ENCODE measurements at places on chromosomes 16 and 17.
A peak's percentile ranks its signal among the peaks of the same experiment; 100 is the strongest.

- DNase-seq, result no peak
Measured at GRCh38 chr16:49854796-49855203, 1.1 kb downstream of the ZNF423 start.

DNA sequence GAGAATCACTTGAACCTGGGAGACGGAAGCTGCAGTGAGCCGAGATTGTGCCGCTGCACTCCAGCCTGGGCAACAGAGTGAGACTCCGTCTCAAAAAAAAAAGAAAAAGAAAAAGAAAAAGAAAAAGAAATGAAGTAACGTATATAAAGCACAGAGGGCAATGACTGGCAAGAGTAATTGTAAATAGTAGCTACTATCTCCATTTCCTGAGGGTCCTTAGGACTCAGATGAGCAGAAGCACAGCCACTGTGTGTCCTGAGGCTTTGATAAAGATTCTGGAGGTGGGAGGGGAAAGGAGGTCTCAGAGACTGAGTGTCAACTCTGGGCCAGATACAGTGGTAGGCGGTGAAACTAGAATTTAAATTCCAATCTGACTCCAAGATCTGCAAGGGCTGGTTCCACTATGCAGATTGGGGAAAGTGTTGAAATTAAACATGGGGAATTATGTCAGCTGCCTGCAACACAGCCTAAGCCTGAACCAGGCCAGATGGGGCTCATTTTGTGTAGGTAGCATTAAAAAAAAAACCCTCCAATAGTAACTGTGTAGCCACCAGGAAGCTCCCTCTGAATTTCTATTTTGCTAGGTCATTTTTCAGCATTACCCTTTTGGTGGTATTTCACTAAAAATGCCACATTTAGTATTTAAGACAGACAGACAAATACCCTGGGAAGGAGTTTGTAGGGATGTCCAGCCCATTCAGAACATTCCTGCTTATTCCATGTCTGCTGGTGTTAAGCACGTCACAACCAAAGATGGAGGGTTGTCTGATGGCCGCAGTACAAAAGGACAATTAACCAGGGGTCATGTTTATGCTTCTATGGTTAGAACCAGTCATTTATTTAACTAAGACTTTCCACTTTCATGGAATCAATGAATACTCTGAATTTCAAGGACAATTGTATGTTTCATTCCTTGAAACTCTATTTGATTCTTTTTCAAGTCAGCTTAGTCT is 46.1 kb downstream of the TBX4 start:
- no peak for DNase-seq

DNA sequence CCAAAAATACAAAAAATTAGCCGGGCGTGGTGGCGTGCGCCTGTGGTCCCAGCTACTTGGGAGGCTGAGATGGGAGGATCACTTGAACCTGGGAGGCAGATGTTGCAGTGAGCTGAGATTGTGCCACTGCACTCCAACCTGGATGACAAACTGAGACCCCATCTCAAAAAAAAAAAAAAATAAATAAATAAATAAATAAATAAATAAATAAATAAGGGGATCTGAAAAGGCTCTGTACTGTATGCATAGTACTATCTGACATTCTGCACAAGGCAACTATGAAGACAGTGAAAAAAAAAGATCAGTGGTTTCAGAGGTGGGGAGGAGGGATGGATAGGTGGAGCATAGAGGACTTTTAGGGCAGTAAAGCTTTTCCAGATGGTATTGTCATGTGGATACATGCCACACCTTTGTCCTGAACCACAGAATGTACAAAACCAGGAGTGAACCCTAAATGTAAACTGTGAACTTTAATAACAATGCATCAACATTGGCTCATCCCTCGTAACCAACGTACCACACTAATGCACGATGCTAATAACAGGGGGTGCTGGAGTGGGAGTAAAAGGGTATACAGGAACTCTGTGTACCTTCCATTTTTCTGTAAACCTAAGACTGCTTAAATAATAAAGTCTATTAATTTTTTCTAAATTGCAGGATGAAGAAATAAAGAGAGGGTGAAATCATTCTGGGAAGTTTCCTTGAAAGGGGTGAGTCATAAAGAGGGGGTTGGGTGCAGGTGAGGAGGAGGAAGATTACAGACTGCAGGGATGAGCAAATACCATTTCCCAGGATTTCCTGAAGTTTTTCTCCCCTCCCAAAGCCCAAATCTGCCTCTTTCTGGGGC is 155.8 kb upstream of the SDK2 start:
- DNase-seq, result no peak

- no peak for DNase-seq
Measured at GRCh38 chr16:72862090-72862489, 185.8 kb downstream of the ZFHX3 start.

GRCh38 chr17:81608605-81609004 is 28.3 kb downstream of the NPLOC4 start:
- no peak for DNase-seq

- no peak for DNase-seq
Measured at GRCh38 chr16:8374586-8375231, 215.6 kb downstream of the TMEM114 start.

DNA sequence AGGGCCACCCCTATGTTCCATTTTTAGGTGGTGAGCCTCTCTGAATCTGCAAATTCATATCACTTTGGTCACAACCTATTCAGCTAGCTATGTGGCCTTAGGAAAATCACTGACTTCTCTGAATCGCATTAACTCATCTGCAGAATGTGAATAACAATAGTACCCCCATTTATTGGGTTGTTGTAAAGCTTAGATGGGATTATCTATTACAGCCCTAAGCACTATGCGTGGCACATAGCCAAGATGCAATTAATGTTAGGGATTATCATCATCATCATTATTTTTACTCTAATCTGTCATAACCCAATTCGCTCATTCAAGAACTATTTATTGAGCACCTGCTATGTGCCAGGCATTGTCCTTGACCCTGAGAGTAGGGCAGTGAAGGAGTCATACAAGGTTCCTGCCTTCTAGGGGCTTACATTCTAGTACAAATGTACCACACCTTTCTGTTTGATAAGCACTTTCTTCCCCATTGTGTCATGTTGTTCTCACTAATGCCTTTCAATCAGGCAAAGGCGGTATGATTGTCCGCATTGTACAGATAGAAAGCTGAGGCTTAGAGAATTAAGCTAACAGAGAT is 38.5 kb downstream of the CHD9 start:
- DNase-seq, result no peak

GRCh38 chr16:28532940-28533647 is 5.7 kb downstream of the NUPR1 start:
- DNase-seq, result no peak

DNA sequence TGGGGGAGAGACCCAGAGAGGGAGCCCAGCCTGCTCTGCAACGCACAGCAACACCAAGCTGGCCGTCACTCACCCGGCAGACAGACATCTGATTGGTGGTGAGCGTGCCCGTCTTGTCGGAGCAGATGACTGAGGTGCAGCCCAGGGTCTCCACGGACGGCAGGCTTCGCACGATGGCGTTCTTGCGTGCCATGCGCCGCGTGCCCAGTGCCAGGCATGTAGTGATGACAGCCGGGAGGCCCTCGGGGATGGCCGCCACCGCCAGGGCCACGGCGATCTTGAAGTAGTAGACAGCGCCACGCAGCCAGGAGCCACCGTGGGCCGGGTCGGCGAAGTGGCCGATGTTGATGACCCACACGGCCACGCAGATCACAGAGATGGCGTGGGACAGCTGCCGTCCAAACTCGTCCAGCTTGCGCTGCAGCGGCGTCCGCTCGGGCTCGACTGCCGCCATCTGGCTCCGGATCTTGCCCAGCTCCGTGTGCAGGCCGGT is 16.9 kb downstream of the ATP2A3 start:
- DNase-seq, result no peak

DNA sequence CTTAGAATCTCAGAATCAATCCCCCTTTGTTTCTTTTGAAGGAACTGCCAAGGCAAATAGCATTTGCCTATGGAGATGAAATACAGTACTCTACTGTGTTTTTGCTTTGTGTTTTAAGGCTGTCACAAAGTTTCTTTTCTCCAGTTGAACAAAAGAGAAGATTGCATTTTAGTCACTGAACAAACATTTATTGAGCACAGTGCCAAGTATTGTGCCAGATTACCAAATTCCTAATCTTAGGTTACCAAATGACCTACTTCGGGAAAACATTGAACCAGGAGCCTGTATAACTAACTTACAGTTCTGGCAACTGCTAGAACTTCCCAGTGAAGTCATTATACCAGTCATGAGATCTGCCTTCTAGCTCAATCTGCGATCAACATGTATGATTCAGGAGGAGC is 3.0 kb upstream of the UBB start:
- DNase-seq, result no peak

DNA sequence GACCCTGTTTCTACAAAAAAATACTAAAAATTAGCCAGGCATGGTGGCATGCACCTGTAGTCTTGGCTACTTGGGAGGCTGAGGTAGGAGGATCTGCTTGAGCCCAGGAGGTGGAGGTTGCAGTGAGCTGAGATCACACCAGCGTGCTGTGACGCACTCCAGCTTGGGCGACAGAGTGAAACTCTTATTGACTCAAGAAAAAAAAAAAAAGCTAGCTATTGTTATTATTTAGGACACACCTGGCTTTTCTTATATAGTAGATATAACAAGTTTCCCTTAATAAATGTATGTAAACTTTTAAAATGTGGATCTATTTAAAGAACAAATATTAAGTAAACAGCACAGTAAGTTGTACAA is 1.8 kb downstream of the RABEP2 start:
- no peak for DNase-seq

DNA sequence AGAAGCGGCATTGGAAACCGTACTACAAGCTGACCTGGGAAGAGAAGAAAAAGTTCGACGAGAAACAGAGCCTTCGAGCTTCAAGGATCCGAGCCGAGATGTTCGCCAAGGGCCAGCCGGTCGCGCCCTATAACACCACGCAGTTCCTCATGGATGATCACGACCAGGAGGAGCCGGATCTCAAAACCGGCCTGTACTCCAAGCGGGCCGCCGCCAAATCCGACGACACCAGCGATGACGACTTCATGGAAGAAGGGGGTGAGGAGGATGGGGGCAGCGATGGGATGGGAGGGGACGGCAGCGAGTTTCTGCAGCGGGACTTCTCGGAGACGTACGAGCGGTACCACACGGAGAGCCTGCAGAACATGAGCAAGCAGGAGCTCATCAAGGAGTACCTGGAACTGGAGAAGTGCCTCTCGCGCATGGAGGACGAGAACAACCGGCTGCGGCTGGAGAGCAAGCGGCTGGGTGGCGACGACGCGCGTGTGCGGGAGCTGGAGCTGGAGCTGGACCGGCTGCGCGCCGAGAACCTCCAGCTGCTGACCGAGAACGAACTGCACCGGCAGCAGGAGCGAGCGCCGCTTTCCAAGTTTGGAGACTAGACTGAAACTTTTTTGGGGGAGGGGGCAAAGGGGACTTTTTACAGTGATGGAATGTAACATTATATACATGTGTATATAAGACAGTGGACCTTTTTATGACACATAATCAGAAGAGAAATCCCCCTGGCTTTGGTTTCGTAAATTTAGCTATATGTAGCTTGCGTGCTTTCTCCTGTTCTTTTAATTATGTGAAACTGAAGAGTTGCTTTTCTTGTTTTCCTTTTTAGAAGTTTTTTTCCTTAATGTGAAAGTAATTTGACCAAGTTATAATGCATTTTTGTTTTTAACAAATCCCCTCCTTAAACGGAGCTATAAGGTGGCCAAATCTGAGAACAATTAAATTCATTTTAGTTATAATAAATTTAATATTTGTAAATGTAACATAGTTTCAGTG is 1.7 kb downstream of the HEXIM1 start:
- peak; percentile 50 for DNase-seq

GRCh38 chr17:7777017-7777416 is 57.0 kb upstream of the KDM6B start:
- DNase-seq, result no peak

DNA sequence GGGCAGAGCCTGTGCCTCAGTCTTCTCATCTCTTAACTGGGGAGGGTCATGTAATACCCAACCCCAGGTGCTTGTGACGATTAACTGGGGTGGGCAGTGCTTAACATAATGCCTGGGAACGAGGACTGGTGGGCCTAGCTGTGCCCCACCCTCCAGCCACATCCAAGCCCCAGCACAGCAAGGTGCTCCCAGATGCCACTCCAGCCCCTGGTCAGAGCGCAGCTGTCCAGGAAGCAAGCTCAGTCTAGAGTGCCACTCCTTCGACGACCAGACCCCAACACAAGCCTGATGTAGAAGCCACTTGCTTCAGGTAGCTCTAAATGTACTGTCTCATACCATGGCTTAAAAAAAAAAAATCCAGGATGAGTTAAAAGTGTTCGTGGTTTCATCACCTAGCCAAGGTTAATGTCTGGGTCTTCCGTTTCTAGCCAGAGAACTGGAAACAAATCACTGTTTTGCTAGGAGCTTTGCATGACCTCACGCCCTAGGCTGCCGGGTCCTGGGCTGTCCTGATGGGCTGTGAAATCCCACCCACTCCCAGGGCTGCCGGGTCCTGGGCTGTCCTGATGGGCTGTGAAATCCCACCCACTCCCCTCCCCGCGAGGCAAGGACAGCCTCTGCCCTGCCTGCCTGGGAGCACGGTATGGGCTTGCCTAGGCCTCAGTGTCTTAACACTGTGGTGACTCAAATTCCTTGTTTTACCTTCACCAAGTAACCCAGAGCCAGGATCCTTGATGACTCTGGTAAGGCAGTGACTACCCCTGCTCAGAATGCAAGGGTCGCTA is 7.7 kb downstream of the MIEF2 start:
- DNase-seq, result no peak

DNA sequence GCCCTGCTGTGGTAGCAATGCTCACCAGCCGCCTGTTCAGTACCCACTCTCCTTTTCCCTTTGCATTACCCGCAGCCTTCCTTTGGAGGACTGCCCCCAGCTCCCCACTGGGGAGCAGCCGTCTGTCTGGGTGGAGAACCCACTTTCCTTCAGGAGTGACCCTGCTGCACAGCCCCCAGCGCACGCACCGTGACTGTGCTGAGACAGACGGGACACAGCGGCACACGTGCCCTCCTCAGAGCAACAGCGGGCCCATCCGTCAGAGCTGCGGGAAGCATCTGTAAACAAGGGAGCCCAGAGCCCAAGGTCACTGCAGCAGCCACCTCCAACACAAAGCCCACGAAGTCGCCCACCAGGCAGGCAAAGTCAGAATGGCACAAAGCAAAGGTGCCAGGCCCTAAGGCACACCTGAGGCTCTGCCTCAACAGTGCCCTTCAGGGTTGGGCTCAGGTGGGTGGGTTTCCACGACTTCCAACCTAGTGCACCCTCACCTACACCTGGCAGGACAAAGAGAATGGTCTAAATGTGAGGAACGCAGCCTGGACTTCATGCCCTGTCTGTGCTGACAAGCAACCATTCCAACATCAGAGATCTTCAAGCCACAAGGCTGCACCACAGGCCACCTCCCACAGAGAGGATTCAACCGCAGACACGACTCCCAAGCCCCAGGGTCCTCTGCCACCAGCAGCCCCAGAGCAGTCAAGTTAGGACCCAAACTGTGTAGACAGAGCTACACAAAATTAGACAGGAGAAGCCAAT is 9.9 kb downstream of the AXIN1 start:
- DNase-seq, result no peak

GRCh38 chr17:3038941-3039340 is 24.5 kb downstream of the OR1D5 start:
- no peak for DNase-seq

- no peak for DNase-seq
Measured at GRCh38 chr16:70756071-70756470, 44.9 kb downstream of the VAC14 start.

All from stimulated activated CD4-positive, alpha-beta T cell treated with anti-CD3 and anti-CD28 coated beads, Interleukin-12 subunit alpha, Interleukin-12 subunit beta, amount 100 ng/mL, for 48 hours (primary cell).